Ovary (tissue), 10 donors: ENCODE measurements at places on chromosomes 2 and 18.
A peak's percentile ranks its signal among the peaks of the same experiment; 100 is the strongest.

DNA sequence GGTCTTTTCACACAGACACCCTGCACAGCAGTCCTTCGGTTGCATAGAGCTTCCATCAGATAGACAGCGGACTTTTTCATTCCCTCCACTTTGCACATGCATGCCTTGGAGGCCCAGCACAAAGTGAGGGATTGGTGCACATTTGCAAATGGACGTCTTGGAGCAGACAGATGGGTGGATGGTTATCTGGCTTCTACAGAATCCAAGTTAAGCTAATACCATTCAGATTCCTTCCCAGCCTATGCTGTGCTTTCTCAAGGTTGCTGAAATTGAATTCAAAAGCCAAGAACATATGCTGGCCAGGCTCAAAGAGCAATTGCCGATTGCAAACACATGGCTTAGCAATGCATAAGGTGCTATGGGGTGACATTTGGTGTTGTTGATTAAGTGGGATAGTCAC, 186.4 kb downstream of the VAPA start:
- DNase-seq, result no peak

GRCh38 chr18:31100436-31101182, 1.6 kb downstream of the DSC2 start:
- DNase-seq, result no peak

DNA sequence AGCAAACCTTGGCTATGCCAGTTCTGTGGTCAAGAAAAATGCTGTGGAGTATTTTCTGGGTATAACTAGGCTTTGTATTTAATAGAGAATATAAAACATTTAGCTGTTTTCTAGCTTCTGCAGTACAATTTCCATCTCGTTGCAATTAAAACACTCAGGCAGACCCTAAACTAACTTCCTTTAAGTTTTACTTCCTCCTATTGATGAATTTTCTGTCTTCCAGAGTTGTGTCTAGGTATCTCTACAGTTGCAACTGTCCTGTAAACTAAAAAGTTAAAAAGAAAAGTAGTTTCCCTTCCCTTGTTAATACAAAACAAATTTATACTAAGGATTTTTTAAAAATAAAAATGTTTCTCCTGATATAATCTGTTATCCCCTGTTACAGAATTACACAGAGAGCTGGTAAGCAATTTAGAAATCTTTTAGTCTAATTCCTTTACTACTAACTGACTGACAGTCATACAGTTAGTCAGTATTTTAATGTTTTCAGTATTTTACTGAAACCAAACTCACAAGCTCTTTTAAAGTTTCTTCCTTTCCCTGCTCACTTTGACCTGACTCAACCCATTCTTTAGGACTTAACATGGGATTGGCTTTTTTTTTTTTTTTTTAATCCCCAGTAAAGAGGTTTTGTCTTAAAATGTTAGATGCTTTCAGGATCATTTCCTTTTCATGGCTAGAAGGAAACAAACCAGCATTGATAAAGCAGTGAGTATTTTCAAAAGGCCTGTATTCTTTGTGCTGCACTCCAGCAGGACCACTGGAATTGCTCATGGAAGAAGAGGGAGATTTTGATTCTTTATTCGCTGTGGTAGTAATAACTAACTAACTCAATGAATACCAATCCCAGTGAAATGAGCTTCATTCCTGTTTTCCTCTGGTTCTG, 22.9 kb downstream of the ITGAV start:
- DNase-seq, result no peak

GRCh38 chr18:67783196-67783946, 266.9 kb upstream of the DSEL start:
- DNase-seq, result no peak

- DNase-seq, result no peak
Measured at GRCh38 chr2:128263902-128264331, 54.8 kb downstream of the HS6ST1 start.

DNA sequence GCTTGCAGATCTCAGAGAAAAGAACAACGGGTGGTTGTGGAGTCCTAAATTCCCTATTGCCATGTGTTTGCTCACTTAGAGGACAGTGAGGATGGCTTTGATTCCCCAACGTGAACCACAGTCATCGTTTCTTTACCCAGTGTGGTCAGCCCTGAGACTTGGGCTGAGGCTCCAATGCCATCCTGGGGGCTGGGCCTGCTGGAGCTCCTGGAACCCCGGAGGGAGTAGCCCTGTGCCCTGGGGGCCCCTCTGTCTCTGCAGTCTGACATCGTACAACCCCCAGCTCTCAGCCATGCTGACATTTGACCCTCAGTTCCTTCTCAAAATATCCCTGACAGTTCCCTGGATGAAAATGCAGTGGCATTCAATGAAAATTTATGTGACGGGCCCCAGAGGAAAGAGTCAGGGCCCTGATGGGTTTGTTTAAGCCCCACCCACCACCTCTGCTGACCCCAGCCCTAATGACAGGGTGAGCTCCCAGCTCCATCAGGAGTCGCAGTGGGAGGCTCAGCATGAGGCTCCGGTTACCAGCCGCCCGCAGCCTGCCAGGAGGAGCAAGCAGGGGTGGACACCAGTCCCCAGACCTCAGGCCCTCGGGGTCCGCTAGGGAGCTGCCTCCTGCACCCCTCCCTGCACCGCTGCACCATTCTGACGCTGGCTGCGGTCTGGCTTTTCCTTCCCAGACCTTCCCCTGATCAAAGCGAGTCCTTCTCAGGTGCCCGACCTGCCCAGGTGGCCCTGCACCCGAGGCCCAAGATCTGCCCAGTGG, 120.9 kb downstream of the TWIST2 start:
- DNase-seq, result no peak

DNA sequence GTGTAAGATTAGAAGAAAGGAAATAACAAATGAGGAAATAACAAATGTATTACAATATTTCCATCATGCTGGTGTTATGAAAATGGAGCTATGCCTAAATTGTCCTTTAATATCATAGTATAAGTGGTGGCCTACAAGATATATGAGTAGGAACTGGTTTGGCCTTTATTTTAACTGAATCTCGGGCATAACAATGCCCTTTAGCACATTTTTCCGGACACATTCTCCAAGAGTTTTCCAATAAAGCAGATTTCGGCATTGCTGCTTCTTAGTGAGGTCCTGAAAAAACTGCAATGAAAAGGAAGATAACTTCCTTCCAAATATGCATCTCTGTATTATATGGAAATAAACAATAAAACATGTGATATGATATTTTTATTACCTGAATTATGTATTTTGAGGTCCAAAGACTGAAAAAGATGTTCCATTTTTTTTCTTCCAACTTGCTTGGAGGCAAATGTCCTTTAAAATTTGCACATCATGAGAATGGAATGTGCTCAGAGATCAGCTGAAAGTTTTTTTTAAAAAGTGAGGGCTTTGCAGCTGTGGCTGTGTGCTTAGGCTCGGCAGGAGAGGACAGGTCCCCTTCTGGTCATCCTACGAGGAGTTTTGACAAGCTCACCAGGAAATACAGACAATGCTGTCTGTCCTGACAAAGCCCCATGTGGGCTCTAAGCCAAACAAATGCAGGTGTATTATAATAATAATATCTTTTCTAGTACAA, 132.3 kb upstream of the RND3 start:
- DNase-seq, result peak; percentile 11

GRCh38 chr18:36256094-36256493, 41.4 kb upstream of the FHOD3 start:
- no peak for DNase-seq

DNA sequence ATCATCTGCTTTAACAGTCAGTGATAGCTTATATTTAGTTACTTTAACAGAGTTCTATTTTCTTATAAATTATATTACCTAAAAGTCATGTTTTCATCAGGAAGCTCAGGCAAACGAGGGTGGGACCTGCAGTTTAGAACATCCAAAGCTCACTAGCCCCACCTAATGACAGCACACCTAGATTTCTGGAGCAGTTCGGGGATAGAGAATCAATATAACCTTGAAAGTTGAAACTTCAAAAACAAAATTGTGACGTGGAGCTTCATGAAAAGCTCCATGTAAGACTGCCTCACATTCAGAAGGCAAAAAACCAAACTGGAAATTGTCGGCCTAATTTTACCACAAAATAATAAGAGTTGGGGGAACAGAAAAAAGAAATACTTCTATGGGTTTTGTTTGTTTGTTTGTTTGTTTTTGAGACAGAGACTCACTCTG, 185.9 kb upstream of the CCDC150 start:
- DNase-seq, result no peak

- DNase-seq, result no peak
Measured at GRCh38 chr2:67346718-67347407, 50.3 kb upstream of the ETAA1 start.

DNA sequence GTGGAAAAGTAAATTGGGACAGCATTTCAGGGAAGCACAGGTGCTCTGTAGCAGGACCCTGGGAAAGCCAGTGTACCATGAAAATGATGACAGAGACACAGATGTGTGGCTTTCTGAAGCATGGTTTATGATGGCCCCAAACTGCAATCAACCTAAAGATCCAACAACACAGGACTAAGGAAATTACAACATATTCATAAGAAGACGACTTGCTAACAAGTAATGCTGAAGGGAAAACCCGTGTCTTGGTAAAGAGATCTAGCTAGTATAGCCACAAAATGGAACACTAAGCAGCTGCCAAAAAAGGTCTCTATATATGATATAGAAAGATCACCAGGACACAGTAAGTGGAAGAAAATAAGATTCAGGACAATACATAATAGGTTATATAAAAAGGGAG, 53.2 kb downstream of the UXS1 start:
- DNase-seq, result no peak

GRCh38 chr2:148300544-148300943, 279.7 kb downstream of the MBD5 start:
- DNase-seq, result no peak

- DNase-seq, result no peak
Measured at GRCh38 chr2:111213877-111214276, 93.2 kb downstream of the BCL2L11 start.

DNA sequence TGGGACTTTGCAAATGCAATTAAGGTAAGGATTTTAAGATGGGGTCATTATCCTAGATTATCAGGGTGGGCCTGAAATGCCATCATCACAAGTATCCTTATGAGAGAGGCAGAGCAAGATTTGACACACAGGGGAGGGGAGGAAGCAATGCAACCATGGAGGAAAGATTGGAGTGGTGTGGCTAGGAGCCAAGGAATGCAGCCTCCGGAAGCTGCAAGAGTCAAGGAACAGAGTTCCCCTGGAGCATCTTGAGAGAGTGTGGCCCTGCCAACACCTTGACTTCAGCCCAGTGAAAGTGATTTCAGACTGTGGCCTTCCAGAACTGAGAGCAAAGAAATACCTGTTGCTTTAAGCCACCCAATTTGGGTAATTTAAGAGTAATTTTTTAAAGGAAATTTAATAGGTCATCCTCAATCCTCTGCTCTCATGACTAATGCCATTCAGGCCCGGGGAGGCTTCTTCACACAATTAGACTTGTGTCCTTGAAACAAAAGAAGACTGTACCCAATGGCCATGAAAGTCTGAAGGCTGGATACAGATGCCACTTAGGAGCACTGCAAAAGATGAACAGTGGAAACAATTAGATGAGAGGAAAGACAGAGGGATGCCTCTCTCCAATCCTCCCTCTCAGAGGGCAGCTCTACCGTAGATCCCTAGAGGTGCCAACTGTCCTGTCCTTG, 250.3 kb upstream of the ID2 start:
- no peak for DNase-seq

DNA sequence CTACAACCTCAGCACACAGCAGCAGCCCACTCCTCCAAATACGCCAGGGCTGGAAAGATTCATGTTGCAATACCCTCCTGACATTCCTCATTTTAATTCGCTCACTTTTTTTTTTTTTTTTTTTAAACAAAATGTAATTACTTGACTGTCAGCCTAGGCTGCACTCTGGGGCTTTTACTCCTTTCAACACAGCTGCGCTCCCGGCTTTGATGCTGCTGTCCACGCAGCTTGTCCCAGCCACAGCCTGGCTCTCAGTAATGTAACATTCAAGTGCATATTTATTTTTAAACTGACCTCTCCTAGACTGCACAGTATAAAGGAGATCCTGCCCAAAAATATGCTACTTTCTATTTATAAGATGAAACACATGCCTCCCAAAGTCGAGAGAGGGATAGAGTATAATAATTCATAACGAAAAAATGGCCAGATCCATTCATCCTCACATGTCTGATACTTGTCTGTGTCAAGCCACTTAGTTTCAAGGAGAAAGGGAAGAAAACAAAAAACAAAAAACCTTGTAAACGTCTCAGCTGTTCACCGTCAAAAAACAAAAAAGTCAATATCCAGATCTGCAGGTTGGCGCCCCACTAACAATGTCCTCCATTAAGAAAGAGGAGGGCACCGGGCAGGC, 949 bp downstream of the CDC42EP3 start:
- no peak for DNase-seq

GRCh38 chr18:5469340-5469739, 74.5 kb downstream of the EPB41L3 start:
- no peak for DNase-seq

GRCh38 chr2:31693882-31694281, 113.1 kb upstream of the SRD5A2 start:
- no peak for DNase-seq
